Fibroblast of gingiva (primary cell): ENCODE measurements at places on chromosomes 6 and 20.
A peak's percentile ranks its signal among the peaks of the same experiment; 100 is the strongest.

DNA sequence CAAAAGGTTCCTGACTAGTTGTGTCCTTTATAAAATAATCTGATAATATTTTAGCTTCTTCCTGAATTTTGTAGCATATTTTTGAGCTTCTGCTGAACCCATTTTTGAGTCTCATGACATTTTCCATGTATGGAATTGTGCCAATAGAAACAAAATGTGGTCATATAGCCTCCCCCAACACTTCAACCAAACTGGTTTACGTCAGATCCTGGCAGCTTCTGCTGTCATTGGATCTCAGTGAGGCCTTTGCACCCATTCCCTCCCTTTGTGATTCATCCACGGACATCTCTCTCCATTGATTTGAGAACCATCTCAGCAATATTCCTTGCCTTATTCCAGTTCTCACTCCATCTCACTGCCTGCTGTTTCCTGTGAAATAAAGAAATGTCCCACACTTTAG is 166.0 kb upstream of the PROKR2 start:
- peak; percentile 24 for DNase-seq

DNA sequence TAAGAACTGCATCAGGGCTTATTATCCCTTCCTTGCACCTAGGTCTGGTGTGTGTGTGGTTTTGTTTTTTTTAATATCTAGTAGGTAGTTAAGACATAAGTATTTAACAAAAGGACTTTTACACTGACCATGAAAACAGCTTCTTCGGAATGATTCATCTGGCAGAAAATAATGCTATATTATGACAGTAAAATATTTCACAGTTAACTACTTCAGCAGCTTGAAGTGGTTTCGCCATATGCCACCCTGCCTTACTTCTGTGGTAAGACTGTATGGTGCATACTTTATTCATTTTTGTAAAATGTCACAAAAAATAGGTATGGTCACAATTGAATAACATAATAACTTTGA is 858 bp upstream of the PTPRK start:
- peak; percentile 62 for DNase-seq

DNA sequence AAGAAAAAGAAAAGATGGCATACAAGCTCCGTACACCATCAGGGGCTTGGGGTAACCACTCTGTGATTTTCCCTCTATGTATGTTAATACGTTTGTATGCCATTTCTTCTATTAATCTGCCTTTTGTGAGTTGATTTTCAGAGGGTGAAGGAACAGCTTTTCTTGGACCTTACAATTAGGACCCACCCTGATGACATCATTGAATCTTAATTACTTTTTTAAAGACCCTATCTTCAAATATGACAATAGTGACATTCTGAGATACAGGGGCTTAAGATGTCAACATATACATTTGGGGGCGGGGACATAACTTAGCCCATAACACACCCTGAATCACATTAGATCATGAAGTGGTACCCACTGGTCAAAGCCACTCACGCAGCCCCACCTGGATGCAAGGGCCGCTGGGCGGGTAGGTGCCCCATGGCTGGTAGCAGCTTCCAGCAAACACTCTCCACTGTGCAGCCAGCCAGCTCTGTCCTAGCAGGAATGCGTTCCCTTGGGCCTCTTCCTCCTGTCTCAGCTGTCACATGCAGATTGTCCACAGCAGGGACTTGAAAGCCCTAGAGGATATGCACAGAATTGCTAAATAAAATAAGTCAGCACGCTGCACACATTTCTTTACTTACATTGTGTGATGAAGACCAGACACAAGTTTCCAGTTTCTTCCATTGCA is 74.5 kb downstream of the FOXF2 start:
- DNase-seq: no peak

DNA sequence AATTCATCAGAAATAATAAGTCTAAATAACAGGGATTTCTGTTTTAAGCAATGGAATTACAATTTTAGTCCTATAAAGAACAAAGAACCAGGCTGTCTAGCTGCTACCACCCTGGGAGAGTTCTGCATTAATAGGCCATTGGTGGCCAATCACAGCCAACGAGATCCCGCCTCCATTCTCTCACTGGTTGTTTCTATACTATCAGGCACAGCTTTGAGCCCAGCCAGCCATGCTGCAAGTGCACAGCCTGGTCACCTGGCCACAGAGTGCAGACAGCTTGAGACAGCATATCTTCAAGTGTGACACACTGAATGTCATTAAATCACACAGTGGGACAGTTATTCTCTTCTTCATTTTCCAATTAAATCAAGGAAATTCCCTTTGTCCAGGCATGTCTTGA is 16.1 kb upstream of the RAB22A start:
- no peak for DNase-seq

- DNase-seq: peak; percentile 5
Observed at GRCh38 chr20:17226410-17227218, at the start of gene PCSK2. TSS of gene PCSK2 (plus strand) at chr20:17227040. CDS start at chr20:17227306, 266 bp downstream.

- no peak for DNase-seq
Observed at GRCh38 chr20:34017610-34018009, 23.9 kb downstream of the RALY start.
